ENCODE measurements at places on chromosomes 16 and 17. TPM values are rescaled to one million over a fixed set of nuclear protein-coding genes. Genes with fewer than 3 reads are reported as not detected.

Gene SGSH
- total RNA-seq, result 2.1 TPM

Gene KRT17
- 276 TPM for total RNA-seq

Gene FOXN1
- not detected for total RNA-seq

Gene SOCS3
- 25.3 TPM for total RNA-seq

Gene TCAP
- total RNA-seq, result not detected

Gene CYGB
- 8.3 TPM for total RNA-seq

Gene MYOCD
- total RNA-seq, result 2.5 TPM

Gene HS3ST4
- total RNA-seq, result not detected

Gene HCRT
- not detected for total RNA-seq

Gene TP53TG3D
- total RNA-seq, result 3.2 TPM

DNA sequence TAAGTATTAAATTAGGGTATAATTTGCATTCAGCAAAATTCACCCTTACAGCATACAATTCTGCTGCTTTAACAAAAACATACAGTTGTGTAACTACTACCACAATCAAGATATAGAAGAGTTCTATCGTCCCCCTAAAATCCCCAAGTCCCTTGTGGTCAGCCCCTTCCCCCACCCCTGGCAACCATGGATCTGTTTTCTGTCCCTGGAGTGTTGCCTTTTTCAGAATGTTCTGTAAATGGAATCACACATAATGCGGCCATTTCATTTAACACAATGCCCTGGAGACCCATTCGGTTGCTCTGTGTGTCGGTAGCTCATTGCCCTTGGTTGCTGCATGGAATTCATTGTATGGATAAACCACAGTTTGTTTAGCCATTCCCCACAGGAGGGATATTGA lies 190.2 kb downstream of the IRX5 start:
- DNase-seq, result no peak

DNA sequence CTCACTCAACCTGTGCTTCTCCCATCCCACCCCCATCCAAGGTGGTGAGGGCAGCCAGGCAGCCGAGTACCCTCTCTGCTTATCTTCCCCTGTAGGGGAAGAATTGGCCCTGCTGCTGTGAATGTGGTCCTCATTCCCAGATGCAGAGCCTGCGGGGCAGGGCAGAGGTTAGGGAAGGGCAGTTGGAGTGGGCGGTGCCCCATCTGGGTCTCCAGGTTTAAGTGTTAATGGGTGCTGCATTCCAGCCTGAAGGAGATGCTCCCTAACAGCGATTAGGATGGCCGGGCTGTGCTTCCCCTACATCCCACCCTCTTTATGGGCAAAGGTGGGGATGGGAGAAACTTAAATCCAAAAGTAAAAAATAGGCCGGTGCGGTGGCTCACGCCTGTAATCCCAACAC lies 12.1 kb downstream of the TMEM95 start:
- DNase-seq, result no peak

- DNase-seq, result no peak
These were observed 13.7 kb upstream of the WIPI1 start for GRCh38 chr17:68470961-68471360.

DNA sequence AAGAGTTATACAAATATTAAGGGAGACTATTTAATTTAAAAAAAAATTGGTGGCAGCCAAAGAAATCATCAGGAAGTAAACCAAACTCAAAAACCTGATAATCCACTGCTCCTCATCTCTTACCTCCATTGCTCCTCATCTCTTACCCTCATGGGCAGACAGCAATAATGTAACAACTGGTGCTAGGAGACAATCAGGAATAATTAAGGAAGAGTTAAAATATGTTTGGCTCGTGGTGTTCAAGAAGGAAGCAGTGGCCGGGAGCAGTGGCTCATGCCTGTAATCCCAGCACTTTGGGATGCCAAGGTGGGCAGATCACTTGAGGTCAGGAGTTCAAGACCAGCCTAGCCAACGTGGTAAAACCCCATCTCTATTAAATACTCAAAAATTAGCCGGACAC lies 18.1 kb downstream of the ERN1 start:
- DNase-seq, result no peak

DNA sequence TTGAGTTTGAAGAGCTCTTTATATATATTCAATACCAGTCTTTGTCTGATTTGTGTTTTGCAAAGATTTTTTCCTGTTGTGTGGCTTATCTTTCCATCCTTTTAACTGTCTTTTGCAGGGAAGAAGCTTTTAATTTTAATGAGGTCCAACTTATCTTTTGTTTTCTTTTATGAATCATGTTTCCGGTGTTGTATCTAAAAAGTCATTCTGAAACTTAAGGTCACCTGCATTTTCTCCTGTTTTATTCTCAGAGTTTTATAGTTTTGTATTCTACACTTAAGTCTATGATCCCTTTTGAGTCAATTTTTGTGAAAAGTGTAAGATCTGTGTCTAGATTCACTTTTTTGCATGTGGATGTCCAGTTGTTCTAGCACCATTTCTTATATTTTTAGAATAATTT lies 24.6 kb upstream of the COX10 start:
- DNase-seq, result no peak

DNA sequence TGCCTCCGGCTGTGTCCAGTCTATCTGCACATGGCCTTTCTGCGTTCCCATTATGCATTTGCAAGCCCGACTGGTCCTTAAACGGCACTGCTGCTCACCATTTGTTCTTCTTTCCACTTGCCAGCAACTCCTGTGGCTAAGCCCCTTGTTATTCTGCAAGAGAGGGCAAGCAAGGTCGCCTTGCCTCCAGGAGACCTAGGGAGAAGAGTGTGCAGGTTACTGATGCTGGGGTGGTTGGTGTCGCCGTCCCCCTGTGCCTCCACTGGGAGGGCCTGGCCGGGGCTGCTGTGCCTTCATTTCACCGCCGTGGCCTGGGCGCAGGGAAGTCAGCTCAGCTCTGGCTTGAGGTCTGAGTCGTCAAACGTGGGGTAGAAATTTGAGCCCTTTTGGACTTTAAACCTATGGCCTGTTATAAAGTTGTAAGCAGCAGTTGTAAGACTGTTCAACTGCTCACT lies 12.7 kb downstream of the SLC6A4 start:
- DNase-seq, result no peak

GRCh38 chr17:80846932-80847331 lies 144.7 kb upstream of the CHMP6 start:
- DNase-seq, result no peak

GRCh38 chr17:79548116-79548515 lies 62.7 kb downstream of the RBFOX3 start:
- DNase-seq, result no peak

GRCh38 chr16:85891033-85891775 lies 7.8 kb upstream of the IRF8 start:
- DNase-seq, result peak; percentile 82

GRCh38 chr16:8878523-8878911 lies 3.6 kb upstream of the LITAFD start:
- peak; percentile 42 for DNase-seq

DNA sequence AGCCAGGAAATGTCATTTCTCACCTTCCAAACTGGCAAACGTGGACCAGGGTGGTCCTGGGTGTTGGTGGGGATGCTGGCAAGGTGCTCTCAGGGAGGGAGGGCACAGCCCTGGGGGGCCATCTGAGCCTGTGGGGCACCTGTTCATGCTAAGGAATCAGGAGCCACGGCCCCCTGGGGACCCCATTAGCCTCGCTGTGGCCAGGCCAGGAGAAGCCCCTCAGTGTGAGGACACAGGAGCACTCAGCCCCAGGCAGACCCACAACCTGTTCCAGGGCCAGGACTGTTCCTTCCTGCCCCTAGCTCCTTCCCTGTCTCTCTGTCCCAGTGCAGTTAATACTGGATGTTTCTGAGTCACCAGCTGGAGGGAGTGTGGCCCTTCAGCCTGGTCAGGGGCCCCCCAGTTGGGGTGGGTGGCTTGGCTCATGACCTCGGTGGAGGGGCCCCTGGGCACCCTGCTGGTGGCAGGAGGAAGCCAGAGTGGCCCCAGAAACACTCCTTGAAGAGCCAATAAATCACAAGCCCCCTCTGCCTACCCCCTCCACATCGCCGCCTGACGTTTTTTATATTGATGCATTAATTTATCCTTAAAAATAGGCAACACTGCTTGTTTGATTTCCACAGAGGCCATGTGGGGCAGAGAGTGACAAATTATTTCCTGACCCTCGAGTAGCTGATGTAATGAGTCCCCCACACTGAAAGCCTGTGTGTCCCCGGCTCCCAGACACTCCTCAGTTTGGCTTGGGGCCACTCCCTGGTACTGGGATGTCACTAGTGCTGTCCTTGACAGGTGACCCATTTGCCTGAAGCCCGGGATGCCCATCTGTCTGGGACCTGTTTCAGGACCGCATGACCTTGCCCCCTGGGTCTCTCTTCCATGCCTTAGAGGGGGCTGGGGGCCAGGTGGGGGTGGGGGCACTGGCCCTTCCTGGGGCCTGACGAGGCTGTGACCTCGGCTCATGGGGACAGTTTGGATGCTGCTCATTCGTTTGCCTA lies 22.3 kb downstream of the ACTG1 start:
- DNase-seq, result no peak

GRCh38 chr17:43309505-43310332 lies 75.9 kb upstream of the RNU2-1 start:
- no peak for DNase-seq

DNA sequence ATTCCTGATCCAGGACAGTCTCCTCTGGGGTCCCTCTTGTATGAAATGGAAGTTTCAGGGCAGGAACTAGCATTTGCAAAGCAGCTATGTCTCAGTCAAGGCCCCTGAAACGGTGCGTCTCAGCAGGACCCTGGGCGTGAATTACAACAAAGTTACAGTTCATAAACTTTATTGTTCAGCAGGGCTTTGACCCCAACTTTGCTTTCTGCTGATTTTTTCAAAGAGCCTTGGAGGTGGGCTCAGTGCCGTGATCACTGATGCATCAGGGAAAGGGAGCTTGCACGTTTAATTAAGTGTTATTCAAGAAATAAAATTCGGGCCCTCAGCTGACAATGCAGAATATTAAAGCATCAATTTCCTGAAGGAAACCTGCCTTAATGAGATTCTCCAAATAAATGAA lies 260.1 kb upstream of the C16orf82 start:
- no peak for DNase-seq

GRCh38 chr17:78673395-78673794 lies 96.2 kb upstream of the DNAH17 start:
- DNase-seq, result no peak

DNA sequence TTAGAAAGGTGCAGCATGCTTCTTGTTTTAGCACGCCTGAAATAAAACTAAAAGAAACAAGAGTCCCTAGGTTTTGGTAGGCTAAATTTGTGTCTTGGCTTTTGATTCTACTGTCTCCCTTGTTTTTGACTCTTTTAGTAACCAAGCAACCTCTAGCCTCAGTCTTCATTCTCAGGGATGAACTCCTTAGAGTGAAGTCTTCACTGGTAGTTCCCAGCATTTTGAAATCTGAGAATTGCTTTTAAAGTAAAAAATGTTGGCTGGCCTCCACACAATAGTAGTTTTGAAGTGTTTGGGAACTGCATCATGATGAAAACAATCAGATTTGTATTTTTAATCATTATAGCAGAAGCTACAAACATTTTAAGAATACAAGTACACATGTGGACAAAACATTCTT lies 6.1 kb upstream of the CDR2 start:
- DNase-seq, result no peak

GRCh38 chr17:61219460-61219859 lies 180.2 kb upstream of the TBX2 start:
- no peak for DNase-seq

DNA sequence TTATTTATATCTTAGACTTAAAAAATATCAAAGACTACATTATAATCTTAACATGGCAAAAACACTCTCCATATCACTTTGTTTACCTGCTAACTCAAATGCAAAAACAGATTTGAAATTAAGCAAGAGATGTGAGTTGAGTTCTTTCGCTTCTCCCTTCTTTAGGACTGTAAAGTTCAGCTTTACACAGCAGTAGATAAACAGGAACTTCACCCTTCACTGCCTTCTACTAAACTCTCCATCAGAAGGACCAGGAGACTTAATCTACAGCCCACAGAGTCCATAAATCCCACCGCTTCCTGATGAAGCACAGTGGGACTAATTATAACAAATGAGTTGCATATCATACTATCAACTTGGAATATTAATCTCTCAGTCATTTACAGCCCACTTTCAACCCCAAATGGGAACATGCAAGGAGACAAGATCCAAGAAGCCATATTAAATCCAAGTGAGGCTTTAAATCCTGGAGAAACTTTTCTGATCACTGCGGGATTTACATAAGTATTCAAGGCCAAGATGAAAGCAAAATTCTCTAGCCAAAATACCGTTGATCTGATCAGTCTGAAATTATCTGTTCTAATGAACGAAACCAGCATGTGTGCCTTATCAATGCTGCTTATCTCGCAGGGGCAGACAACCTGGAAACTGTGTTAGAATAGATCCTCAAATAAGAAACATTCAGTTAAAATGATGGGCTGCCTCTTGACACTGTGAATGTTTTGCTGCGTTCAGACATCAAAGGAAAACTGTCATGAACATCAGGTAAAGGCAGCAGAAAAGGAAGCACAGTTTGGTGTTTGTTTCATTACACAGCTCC lies 1.6 kb downstream of the AMFR start:
- DNase-seq, result no peak

- no peak for DNase-seq
These were observed 190.4 kb downstream of the WWOX start for GRCh38 chr16:78289844-78290277.

DNA sequence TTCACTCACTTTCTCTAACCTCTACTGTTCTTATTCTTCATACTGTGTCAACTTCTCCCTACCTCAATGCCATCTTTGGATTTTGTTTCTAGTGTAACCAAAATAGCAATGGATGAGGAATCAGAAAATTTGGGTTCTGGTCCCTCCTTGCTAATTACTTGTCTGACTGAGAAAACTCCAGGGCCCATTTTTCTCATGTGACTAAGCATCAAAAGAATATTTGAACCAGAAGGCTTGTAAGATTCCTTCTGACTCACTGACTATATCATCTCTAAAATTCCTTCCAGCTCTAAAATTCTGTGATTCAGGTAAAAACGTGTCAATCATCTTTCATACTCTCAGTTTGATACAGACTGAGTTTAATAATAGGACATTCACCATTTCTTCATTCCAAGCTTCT lies 57.9 kb downstream of the BRIP1 start:
- peak; percentile 11 for DNase-seq

DNA sequence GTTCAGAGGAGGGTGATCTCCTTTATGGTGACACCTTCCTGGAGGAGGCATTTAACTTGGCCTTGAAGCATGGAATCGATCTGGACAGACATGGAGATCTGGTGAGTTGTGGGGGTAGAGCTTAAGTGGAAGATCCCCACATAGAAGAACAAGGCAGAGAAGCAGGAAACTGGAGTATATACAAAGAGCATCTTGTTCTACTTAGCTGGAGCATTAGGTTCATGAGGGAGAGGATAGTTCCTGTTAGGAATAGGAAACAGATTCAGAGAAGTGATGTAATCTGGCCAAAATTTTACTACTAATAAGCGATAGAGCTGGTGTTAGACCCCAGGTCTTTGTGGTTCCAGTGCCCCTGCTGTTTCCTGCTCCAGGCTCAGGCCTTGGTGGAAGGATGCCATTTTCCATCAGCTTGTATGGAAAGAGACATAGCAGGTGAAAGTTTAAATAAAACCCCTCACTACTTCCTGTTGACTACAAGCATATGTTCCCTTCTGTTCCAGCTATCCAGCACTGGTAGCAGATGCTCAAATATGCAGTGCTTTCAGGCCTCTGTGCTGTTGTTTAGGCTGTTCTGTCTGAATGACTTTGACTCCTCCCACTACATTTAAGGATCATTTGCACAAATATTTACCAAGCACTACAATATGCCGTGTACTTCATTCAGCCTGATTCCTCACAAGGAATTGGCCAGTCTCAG lies 9.4 kb downstream of the RPAIN start:
- no peak for DNase-seq

All from Daoy (cell line).